ENCODE measurements at places on chromosomes 2 and 18.

- DNase-seq = peak; percentile 46
These were observed 65.4 kb upstream of the HNRNPA3 start for GRCh38 chr2:177147093-177147694.

DNA sequence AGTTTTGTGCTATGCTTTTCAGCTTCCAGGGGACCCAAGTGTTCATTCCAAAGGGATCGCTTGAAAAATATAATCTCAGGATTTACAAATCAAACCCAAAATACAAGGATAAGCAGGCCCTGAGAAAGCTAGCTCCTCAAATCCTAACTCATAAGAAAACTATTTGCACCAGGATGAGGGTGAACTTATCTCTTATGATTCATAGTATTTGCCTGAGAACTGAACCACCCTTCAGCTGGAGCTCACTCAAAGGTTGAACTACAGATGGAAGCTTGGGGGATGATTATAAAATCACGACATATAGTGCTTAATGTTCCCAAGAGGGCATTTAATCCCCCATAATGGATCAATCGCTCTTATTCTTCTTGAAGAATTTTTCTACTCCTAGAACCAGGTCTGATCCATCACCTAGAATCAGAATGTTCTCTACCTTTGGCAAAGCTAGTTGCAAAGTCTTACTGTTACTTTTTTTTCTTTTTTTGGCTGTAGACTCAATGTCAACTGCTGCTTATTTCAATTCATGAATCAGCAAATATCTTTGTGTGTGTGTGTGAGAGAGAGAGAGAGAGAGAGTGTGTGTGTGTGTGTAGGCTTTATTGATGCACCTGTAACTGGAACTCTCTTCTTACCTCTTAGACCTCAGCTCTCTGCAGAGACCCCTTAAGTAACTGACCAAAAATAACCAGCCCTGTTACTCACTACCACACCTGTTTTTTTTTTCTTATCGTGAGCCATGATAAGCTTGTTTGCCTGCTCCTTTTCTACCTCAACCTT lies 44.8 kb downstream of the ARL4C start:
- no peak for DNase-seq

- peak; percentile 57 for DNase-seq
These were observed 425.7 kb downstream of the SETBP1 start for GRCh38 chr18:45106331-45106774.

- DNase-seq = no peak
These were observed 78.6 kb downstream of the FARSB start for GRCh38 chr2:222577341-222577740.

DNA sequence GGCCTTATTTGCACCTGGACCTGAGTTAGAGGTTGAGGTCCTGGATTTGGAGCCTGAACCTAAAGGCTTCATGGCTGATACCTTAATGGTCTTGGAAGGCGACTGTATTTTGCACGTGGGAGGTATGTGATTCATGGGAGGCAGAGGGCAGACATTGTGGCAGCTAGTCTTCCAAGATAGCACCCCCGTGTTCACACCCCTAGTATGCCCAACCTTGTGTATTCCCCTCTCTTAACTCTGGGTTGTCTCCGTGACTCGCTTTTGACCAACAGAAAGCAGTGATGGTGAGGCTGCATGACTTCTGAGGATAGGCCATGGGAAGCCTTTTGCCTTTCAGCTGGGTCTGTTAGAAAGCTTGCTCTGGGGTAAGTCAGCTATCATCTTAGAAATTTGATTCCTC lies 45.8 kb upstream of the HAAO start:
- no peak for DNase-seq

DNA sequence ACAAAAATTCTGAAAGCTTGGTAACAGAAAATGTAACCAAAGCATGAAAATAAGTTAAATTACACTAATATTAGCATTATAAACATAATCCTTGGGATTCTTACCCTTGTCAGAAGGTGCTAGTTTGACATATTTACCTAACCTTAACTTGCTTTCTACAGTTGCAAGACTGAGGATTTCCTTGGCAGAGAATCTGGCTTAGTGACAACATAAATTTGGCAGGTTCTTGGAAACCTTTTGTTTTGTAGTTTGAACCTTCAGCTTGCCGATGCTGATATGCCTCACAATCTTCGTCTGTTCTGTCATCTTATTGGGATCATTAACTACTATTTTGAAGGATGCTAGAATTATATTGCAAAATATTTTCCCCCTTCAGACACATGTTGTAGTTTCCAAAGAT lies 3.4 kb downstream of the XIRP2 start:
- DNase-seq = no peak

- DNase-seq = no peak
These were observed 124.8 kb upstream of the RNF152 start for GRCh38 chr18:62017618-62018017.

GRCh38 chr2:234288974-234289455 lies 207.9 kb downstream of the ARL4C start:
- DNase-seq = peak; percentile 28

GRCh38 chr2:143524559-143525401 lies 395.6 kb downstream of the ARHGAP15 start:
- DNase-seq = no peak

- DNase-seq = no peak
These were observed 119.1 kb upstream of the RND3 start for GRCh38 chr2:150606380-150607060.

GRCh38 chr2:215535741-215536140 lies 99.9 kb upstream of the FN1 start:
- DNase-seq = no peak

- DNase-seq = no peak
These were observed 5.6 kb downstream of the GEMIN6 start for GRCh38 chr2:38783586-38783985.
